D721Med (cell line): ENCODE measurements at places on chromosomes 6 and 20.

DNA sequence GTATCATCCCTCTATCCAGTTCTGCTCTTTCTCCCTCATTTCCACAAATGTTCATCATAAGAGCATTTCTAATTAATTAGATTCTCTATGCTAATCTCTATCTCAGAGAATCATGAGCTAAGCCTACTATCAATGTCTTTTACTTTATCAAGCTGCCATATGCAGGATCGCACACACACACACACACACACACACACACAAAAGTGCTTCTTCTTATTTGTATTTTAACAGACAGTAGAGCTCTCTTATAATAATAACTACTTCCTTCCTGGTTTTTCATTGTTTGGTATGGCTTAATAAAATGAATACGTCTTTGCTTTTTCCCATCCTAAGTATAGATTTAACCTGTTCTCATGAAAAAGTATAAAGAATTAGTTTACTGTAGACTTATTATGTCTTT lies 170.2 kb downstream of the HAO1 start:
- DNase-seq, result no peak

DNA sequence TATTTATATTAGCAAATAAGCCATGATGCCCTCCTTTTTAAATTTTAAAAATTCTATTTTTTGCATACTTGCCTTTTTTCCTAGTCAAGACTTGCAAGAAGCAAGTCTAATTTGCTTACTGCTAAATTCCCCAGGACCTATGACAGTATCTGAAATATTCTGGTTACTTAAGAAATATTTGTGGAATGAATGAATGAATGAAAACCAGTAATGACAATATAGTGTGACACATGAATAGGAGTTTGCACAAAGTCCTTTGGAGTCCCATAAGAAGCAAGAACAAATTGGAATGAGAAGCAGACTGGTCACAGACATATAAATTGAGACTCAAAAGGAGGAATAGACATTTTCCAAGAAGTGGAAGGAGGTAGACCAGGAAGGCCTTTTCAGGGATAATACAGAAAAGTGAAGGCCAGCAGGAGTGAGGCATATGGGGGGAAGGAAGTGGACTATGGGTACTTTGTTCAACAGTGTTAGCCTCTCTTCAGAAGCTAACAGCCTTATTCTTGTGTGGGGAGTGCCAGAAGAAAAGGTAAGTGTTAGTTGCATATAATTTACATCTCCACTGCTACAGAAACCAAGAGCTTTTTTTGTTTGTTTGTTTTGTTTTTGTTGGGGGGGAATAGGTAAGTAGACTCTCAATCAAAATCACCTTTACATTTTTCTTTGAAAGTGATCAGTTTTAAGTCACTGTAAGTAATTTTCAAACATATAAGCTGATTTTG lies 93.6 kb upstream of the FAM184A start:
- no peak for DNase-seq

DNA sequence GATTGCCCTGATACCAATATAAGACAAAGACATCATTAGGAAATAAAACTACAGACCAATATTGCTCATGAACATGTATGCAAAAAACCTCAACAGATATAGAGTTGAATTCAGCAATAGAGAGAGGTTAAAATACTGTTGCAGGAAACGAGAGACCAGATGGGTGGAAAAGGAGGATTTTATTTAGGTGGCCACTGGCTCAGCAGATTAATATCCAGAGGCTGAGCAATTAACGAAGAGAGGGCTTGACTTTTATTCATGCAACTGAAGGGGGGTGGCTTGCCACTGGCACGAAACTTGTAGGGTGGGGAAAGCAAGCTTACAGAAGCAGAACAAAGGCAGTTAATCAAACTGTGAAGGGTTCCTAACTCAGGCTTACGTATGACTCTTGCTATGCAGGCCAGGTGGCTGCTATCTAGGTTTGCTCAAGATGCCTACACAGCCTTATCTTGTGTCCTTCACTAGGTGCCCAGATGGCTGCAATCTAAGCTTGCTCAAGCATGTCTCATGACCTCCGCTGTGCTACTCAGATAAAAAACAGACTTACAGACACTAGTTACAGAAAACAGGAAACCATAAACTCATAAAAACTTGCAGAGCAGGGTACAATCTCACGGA lies 126.4 kb downstream of the MMUT start:
- no peak for DNase-seq

- no peak for DNase-seq
Observed at GRCh38 chr6:142902636-142903053, 42.3 kb downstream of the HIVEP2 start.

- DNase-seq, result no peak
Observed at GRCh38 chr6:113481458-113481857, 375.7 kb upstream of the MARCKS start.

GRCh38 chr20:588476-588875 lies 21.6 kb downstream of the TCF15 start:
- no peak for DNase-seq

DNA sequence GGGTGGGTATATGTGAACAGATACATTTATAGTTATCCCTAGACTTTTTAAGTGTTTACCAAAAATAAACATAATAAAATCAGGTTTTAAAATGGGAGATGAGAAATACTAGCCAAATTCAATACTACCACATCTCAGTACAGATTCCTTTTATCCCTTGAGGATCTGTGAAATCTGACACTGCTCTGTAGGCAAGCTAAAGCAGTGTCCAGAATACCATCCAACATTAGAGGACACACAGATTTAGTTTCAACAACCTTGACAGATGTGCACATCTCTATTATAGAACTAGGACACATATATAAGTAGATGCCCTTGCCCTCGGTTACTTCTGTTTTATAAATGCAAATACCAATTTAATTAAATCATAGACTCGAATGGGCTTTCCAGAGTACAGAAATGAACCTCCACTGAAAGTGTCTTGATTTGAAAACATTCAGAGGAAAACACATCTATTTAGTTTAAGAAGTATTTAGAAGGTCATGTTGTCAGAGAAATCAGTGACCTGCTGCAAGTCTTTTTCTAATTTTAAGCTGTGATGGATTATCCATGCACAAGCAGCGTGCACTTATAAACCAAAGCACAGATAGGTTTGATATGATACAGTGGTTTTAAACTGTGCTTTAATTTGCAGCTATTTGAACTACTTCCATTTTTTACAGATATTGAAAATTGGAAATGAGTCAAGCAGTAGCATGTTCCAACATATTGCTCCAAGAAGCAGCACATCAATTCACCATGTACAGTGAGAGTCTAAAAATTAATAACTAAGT lies 156.3 kb upstream of the EPHA7 start:
- no peak for DNase-seq
